ENCODE measurements at places on chromosomes 5 and 9.

GRCh38 chr9:1267581-1267980, 217.4 kb downstream of the DMRT2 start:
- no peak for DNase-seq

- no peak for DNase-seq
These were observed 71.0 kb upstream of the SEMA6A start for GRCh38 chr5:116645627-116646026.

DNA sequence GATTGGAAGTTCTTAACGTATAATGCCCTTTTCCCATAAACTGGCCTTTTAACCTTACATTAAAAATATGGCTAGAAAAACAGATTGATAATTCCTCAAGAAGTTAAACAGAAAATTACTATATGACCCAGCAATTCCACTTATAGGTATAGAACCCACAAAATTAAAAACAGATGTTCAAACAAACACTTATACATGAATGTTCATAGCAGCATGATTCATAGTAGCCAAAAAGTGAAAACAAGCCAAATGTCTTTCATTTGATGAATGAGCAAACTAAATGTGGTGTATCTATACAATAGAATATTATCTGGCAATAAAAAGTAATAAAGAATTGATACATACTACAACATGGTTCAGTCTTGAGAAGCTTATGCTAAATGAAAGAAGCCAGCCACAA, 35.5 kb downstream of the POU5F2 start:
- no peak for DNase-seq

DNA sequence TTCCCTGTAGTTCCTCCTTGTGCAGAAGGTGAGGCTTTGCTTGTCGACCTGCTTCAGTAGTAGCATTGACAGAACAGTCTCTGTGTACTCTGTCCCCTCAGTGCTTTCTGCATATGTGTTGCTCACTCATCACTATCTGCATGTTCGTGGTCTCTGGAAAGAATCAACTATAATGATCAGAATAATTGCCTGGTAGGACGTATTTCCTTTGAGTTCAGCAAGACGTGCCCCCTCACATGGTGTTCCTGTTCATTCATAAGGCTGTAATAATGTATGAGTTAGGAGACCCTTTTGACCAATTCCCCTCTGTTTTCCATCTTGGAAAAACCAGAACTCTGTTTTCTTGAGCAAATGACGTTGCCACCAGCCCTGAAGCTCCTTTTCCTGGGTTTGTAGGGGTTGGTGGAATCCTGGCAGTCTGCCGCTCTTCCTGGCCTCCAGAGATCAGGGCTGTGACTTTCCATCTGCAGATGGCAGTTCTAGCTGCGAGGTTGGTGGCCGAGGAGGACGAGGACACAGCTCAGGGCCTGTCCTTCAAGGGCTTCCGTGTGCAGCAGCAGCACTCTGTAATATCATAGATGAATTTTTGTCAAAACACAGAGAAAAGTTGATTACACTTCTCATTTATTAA, 61.9 kb downstream of the EXOSC2 start:
- DNase-seq: no peak

- no peak for DNase-seq
These were observed 76.2 kb downstream of the GPR21 start for GRCh38 chr9:123109540-123110279.

- no peak for DNase-seq
These were observed 61.0 kb upstream of the RAD23B start for GRCh38 chr9:107222020-107222522.

DNA sequence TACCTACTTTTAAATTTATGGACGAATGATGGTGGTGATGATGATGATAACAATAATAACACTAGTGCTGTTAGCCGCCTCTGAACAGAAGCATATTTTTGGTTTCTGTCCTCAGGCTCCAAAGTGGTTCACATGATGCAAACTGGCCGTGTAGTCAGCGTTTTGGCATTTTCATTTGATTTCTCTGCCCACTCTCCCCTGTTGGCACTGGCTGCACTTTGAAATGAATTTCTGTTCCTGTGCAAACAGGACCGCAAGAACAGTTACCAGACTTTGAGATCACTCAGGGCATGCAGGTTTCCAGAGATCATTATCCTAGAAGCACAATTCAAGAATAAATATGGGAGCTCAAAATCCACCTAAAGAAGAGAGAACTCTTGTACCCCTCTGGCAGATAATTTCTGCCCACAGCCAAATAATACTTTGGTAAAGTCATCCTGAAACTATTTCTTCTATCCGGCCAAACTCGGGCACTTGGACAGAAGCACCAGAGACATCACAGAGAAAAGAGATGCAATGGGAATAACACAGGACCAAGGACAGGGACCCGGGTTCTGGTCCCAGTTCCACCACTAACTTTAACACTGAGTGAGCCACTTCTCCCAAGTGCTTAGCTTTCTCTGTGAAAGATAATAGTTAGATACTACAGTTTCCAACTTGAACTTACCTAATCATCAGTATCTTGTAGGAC, 201.7 kb upstream of the PTGER4 start:
- no peak for DNase-seq

- DNase-seq: no peak
These were observed 30.5 kb upstream of the LRRC70 start for GRCh38 chr5:62547945-62548630.

DNA sequence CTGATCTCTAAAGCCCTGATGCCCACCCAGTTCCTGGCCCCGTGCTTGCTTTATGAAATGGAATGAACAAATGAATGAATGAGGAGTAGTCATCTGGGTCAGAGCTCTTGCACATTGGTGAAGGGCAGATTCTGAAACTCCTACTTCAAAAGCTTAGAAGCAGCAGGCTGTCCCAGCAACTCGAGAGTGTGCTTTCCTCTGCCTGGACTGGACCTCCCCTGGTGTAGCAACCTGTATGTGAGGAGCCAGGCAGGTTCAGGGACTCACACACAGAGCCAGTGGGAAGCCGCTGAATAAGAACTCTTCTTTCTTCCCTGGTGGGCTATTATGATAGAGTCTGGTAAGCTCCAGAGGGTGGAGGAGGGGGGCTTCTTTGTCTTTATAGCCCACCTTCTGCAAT, 396.4 kb downstream of the CDK5RAP2 start:
- no peak for DNase-seq

- DNase-seq: no peak
These were observed 168.5 kb upstream of the FER start for GRCh38 chr5:108579236-108579635.

GRCh38 chr5:142697356-142698255, 11.7 kb upstream of the FGF1 start:
- DNase-seq: no peak

DNA sequence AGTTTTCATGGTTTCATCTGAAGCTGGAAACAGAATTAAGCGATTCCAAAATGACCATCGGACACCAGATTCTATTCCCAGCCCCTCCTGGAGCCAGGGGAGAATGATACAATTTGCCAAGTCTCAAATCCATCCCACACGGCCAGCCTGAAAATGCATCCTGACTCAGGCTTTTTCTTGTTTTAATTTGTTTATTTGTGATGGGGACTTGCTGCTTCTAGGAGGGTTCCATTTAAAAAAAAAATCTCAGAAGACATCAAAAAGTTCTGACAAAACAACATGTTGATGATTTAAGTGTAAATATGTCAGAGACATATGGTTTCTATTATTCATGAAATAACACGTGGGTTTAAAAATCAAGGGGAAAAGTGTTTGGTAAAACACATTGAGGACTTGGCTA, 173.2 kb downstream of the GAS1 start:
- DNase-seq: no peak

DNA sequence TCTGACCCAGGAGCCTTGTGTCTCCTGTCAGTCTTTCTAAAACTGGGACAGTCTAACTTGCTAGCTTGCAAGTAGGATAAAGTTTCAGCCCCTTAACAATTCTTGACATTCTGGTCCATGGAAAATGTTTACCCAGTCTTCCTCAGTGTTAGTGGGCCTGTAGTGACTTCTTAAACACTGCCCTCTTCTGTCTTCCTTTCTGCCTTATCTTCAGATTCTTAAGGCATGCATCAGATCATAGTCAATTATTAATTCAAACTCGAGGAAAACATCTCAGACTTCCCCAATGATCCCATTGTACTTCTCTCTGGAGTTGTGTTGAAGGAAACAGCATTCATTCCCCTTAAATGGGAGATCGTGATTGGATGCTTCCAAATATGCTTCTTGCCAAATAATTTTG, 1199.8 kb downstream of the DTWD2 start:
- DNase-seq: no peak

- no peak for DNase-seq
These were observed 1821.6 kb upstream of the C9orf72 start for GRCh38 chr9:29394855-29395254.

DNA sequence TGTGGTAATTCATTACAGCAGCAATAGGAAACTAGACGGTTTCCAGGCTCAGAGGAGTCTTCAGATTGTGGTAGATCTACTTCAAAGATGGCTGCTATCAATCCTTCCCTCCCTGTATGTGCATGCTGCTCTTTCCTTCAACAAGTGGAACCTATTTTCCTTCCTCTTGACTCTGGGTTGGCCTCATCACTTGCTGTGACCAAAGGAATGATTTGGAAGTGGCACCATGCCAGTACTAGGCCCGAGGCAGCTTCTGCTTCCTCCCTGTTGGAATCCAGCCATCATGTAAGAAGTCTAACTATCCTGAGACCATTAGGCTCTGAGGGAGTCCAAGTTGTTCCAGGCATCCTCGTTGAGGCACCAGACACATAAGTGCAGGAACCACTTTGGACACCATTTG, 46.5 kb upstream of the MCTP1 start:
- no peak for DNase-seq

DNA sequence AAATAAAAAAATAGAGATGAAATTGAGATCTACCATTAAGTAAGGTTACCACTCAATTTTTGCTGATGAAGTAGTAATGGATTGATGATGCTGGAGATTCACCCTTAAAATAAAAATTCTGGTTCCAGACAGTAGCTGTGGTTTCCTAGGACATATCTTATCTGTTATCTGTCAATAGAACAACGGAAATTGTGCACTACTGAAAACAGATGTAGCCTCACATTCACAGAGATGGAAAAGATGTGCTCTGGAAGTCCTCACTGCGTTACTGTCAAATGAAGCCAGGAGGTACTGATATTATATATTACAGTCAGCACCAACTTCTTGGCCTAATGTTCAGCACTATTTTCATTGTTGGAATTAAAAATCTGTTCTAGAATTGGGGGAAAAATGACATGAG, 154.0 kb downstream of the SLC24A2 start:
- DNase-seq: no peak

DNA sequence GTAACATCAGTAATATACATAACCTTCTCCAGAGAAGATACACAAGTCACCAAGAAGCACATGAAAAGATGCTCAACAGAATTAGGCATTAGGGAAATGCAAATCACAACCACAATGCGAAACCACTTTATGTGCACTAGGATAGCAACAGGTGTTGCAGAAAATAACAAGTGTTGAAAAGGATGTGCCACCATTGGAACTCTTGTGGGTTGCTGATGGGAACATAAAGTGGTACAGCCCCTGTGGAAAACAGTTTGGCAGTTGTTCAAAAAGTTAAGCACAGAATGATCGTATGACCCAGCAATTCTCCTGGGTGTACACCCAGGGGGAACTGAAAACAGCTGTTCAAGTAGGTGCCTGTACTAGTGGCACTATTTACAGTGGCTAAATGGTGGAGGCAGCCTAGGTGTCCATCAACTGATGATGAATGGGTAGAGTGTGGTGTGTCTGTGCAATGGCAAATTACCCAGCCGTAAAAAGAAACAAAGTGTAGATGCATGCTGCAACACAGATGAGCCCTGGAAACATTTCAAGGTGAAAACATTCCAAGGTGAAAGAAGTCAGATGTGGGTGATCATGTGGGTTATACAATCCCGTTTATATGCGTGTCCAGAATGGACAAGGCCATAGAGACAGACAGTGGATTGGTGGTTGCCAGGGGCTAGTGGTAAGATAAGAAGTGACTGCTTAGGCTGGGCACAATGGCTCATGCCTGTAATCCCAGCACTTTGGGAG, 27.2 kb downstream of the CCDC69 start:
- DNase-seq: no peak

GRCh38 chr9:106467113-106467864, 395.7 kb upstream of the ZNF462 start:
- peak; percentile 22 for DNase-seq

DNA sequence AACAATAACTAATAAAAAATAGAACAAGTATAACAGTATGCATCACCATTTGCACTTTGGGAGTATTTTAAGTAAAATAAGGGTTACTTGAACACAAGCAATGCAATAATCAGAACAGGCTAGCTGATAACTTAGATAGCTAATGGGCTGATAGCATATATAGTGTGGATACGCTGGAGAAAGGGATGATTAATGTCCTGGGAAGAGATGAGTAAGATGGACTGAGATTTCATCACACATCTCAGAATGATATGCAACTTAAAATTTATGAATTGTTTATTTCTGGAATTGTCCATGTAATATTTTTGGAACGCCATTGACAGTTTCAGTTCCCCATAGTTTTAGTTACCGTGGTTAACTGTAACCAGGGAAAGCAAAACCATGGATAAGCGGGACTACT, 173.6 kb downstream of the ISL1 start:
- no peak for DNase-seq

DNA sequence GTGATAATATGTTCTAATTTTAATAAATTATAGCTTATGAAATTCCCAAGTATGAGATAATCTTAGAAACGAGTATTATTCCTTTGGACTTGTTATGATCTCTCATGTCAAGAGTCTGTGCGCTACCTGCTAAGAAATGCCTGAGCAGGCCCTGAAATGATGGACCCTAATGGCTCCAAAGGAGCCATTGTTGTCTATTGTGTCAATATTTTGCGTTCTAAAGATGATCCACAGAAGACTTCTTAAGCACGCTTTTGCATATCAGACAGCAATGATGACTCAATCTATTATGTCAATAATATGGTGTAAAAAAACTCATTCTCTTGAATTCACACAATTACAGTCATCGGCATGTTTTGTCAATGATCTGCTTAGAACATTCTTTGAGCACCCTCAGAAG, 306.1 kb downstream of the KIAA0825 start:
- DNase-seq: no peak

DNA sequence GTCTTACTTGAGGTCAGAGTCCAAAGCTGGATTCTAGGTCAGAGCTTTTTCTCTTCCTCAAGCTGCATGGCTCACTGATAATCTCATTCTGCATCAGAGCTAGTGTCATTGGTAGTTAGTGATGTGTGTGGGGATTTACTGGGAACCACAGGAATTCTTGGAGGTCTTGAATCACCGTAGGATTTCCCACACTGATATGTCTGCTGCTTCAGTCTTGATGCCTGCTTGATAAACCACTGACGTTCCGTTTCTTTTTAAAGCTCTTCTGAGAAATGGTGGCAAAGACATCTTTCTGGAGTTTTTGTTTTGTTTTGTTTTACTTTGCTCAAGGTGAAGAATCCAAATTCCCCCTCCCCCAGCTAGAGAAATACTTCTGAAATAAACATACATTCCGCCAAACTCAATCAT, 1.2 kb upstream of the GARIN3 start:
- DNase-seq: no peak

GRCh38 chr5:125222597-125223240, 476.3 kb upstream of the ZNF608 start:
- DNase-seq: no peak

DNA sequence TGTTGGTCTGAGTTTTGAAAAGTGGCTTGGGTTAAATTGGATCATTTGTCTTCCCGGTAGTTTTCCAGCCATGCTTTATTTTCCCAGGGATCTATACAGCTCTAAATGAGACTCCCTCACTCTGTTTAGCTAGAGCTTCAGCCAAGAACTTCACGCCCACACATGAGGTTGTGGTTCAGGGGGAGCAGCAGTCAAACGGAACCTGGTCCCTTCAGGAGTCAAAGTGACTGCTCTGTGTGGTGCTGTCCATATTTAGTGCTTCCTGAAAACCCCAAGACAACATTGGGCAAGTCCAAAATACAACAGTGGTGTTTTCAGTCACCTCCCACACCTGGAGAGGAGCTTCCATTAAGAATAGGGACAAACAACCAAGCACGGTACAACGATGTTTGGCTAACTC, 90.5 kb downstream of the ANKH start:
- no peak for DNase-seq

Measured in HAP-1 (cell line).